Breast epithelium (tissue), 4 donors: ENCODE measurements at places on chromosomes 16 and 17.

- no peak for DNase-seq
Measured at GRCh38 chr17:72145962-72146361, 25.1 kb downstream of the SOX9 start.

GRCh38 chr16:67157892-67158635 lies 1.6 kb downstream of the TRADD start:
- DNase-seq, result no peak

GRCh38 chr16:79008869-79009179 lies 591.7 kb downstream of the MAF start:
- peak; percentile 75 for DNase-seq

GRCh38 chr16:21625026-21625425 lies 25.6 kb downstream of the METTL9 start:
- DNase-seq, result no peak
